Stimulated activated CD8-positive, alpha-beta memory T cell treated with anti-CD3 and anti-CD28 coated beads, Interleukin-15, amount 100 ng/mL, for 24 hours (primary cell): ENCODE measurements at places on chromosomes 12 and 14.

DNA sequence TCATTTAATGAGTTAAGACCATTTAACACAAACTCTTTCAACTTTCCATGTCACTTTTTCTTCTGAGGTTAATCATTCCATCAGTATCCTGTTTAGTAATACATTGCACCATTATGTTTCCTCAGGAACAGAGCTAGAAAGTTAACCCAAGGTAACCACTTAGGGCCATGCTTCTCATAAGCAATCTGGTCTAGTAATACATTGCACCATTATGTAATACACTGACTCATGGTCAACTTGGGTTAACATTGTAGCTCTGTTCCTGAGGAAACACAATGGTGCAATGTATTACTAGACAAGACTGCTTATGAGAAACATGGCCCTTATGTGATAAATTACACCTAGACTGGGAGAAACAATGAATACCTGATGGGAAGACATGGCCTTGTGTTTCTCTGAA, 21.7 kb downstream of the ERH start:
- DNase-seq: no peak

- DNase-seq: no peak
These were observed 43.6 kb downstream of the ZCRB1 start for GRCh38 chr12:42282294-42282693.

GRCh38 chr14:74921987-74922751, 891 bp downstream of the RPS6KL1 start:
- no peak for DNase-seq

- no peak for DNase-seq
These were observed 233.3 kb upstream of the FOXN3 start for GRCh38 chr14:89650077-89650978.

- DNase-seq: no peak
These were observed 7.3 kb upstream of the INF2 start for GRCh38 chr14:104682107-104682593.

- DNase-seq: no peak
These were observed 1.4 kb upstream of the TMEM132C start for GRCh38 chr12:128265566-128265965.

- DNase-seq: no peak
These were observed 146.8 kb upstream of the LRIG3 start for GRCh38 chr12:59067083-59067482.
